NCI-H187 (cell line): ENCODE measurements at places on chromosomes 13 and 19.

GRCh38 chr19:49564616-49565045 lies 15.7 kb downstream of the NOSIP start:
- no peak for DNase-seq

GRCh38 chr19:29952177-29952576 lies 10.1 kb downstream of the URI1 start:
- no peak for DNase-seq

DNA sequence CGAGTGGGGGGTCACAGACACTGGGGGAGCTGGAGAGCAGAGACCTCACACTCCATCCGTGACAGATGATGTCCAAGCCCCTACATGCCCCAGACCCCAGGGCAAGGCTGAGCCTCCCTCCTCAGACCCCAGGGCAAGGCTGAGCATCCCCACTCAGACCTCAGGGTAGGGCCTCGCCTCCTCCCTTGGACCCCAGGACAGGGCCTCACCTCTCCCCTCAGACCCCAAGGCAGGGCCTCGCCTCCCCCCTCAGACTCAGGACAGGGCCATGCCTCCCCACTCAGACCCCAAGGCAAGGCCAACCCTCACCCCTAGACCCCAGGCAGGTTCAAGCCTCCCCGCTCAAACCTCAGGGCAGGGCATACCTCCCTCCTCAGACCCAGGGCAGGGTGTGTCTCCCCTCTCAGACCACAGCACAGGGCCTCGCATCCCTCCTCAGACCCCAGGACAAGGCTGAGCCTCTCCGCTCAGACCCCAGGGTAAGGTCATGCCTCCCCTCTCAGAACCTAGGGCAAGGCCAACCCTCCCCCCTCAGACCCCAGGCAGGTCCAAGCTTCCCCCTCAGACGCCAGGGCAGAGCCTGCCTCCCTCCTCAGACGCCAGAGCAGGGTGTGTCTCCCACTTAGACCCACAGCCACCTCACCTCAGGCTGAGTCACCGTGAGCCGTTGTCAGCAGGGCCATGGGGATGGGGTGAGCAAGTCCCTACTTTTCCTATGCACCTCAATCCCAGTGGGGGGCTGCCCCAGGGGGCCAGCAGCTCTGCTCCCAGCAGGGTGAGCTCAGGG lies 1.7 kb upstream of the S1PR4 start:
- no peak for DNase-seq

GRCh38 chr19:43780706-43781525 lies at the start of gene KCNN4:
KCNN4 (minus strand) TSS chr19:43780973; CDS start chr19:43780861, 112 bp downstream.
- no peak for DNase-seq

GRCh38 chr19:47013041-47013517 lies 6.6 kb upstream of the NPAS1 start:
- DNase-seq: peak; percentile 47

- no peak for DNase-seq
Measured at GRCh38 chr19:13463296-13463695, 43.0 kb downstream of the CACNA1A start.

GRCh38 chr19:4589579-4590410 lies 30.3 kb upstream of the SEMA6B start:
- no peak for DNase-seq

- no peak for DNase-seq
Measured at GRCh38 chr19:16025108-16026101, 50.9 kb upstream of the TPM4 start.

- DNase-seq: no peak
Measured at GRCh38 chr19:53994811-53995210, 3.4 kb downstream of the CACNG6 start.

GRCh38 chr19:33304371-33304759 lies 2.0 kb upstream of the CEBPA start:
- DNase-seq: no peak

GRCh38 chr13:29648760-29649159 lies 53.3 kb upstream of the SLC7A1 start:
- no peak for DNase-seq

GRCh38 chr13:77065461-77066147 lies 38.6 kb upstream of the FBXL3 start:
- DNase-seq: no peak

DNA sequence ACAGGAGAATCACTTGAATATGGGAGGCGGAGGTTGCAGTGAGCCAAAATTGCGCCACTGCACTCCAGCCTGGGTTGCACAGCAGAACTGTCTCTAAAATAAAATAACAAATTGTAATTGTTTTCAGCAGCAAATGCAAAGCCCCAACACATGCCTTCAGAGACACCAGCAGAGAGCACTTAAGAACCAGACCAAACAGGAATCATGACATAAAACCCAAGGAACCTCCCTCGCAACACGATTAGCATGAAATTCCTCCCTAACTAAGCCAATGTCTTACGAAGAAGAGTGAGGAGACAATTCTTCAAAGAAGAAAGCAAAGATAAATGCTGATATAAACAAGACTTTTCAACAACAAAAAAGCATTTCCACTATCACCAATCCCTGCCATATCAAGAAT lies 40.1 kb downstream of the PSPC1 start:
- DNase-seq: no peak

DNA sequence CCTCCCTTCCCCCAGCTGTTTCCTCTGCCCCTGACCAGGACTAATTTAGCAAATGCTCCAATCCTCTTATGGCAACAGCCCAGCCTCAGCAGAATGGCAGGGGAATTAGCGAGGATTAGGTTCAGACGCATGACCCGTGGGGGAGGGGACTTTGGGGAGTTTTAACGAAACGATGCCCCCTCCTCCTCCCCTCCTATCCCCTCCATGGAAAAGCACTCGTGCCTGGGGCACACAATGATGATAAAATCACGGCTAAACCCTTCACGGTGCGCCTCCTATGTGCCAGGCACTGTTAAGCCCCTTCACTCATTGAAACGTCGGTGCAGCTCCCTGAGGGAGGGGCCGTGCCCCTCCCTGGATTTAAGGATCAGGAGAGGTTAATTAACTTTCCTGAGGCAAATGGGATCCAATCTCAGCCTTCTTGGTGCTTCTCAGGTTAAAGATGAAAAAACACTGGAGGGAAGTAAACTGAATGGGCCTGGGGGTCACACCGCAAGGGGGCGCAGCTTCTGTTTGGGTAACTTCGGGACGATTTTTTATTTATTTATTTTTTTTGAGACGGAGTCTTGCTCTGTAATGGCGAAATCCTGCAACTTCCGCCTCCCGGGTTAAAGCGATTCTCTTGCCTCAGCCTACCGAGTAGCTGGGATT lies 10.1 kb upstream of the TPRX2 start:
- no peak for DNase-seq

DNA sequence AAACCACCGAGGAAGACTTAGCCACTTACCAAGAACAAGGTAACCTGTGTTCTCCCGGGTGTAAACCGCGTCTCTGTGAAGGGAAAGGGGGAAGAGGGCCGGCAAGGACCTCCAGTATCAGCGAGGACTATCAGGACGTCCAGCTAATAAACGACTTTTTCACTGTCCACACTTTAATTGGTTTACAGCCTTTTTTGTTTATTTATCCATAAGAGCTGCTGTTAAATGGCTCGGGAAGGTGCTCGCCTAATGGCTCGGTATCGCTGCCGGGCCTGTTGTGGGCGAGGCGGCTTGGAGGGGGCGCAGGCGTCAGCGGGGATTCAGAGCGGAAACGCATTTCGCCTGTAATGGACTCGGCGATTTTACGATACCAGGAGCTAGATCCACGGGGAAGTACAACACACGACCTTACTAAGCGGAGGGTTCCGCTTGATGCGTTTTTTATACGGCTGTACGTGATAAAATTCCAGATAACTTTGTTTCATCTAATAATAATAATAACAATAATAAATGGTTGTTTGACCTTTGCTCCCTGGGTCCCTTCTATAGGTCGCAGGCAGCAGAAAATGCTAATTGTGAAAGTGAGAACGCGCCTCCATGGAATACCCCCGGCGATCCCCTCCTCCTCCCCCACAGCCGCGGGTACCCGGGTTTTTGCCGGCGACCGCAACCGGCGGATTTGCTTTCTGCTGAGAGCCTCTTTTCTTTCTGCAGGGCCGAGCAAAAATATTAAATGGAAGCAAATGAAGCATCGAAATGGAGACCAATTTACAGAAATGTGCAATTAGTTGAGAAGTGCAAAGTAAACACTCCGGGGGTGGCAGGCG lies 2.5 kb upstream of the PDX1 start:
- no peak for DNase-seq
